Activated T-cell treated with anti-CD3 and anti-CD28 coated beads, Interleukin-2, amount 50 U/mL, for 48 hours (primary cell): ENCODE measurements at places on chromosomes 12 and 14.

DNA sequence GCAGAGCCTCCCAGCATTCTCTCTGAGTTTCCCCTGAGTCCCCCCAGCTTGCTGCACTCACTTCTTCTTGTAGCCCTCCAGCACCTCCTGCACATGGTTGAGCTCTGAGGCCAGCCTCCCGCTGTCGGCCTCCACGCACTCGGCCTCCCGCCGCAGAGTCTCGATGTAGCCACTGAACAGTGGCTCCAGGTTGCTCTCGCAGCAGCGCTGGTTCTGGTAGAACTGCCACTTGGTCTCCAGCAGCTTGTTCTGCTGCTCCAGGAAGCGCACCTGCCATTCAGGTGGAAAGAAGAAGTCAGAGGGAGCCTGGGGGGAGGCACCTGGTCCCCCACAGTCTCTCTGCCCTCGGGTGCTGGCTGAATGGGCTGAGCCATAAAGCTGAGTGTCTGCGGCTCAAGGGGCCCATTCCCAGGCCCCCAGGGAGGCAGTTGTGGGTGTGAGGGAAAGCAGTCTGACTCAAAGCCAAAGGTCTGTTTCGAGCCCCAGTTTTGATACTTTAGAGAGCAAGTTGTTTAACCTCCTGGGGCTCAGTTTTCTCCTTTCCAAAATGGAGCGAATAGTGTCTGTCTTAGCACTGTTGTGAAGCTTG, 2.3 kb downstream of the KRT85 start:
- no peak for DNase-seq

DNA sequence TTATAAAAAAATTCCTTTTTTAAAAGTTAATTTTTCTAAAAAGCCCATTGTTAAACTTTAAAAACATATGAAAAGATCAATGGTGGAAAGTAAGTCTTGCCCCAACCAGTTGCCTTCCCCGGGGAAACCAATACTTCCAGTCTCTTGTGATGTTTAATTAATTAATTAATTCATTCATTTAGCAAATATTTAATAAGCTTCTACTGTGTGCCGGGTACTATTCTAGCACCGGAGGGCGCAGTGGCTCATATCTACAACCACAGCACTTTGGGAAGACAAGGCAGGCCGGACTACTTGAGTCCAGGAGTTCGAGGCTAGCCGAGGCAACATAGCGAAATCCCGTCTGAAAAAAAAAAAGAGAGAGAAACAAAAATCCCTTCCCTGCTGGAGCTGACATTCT, 87.4 kb downstream of the HECTD4 start:
- DNase-seq, result no peak

DNA sequence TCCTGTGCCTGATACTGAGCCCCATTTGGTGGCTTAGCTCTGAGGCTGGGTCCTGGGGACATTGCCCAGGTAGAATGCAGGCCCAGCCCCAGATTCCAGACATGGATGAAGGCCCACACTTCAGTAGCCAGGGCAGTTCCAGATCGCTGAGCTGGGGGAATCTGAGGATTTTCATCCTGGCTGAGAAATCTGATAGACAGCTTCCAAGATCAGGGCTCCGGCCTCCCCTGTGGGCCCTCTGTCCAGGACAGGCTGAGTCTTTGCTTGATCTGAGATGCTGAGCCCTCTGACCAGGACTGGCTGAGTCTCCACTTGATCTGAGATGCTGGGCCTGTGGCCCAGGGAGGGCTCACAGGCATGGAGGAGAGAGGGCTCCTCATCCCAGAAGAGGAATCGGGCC, 3.3 kb upstream of the RASAL1 start:
- no peak for DNase-seq

- peak; percentile 69 for DNase-seq
These were observed 21.8 kb downstream of the VPS37B start for GRCh38 chr12:122874081-122874480.

DNA sequence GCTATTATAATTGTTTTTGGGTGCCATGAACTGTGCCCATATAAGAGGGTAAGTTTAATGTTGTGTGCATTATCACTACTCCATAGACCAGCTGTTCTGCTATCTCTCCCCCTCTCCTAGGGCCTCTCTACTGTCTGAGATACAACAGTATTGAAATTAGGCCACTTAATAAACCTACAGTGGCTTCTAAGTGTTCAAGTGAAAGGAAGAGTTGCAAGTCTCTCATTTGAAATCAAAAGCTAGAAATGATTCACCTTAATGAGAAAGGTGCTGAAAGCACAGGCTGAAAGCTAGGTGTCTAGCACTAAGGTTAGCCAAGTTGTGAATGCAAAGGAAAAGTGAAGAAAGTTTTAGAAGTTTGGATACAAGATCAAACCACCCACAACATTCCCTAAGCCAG, 168.0 kb downstream of the SLC16A7 start:
- no peak for DNase-seq

DNA sequence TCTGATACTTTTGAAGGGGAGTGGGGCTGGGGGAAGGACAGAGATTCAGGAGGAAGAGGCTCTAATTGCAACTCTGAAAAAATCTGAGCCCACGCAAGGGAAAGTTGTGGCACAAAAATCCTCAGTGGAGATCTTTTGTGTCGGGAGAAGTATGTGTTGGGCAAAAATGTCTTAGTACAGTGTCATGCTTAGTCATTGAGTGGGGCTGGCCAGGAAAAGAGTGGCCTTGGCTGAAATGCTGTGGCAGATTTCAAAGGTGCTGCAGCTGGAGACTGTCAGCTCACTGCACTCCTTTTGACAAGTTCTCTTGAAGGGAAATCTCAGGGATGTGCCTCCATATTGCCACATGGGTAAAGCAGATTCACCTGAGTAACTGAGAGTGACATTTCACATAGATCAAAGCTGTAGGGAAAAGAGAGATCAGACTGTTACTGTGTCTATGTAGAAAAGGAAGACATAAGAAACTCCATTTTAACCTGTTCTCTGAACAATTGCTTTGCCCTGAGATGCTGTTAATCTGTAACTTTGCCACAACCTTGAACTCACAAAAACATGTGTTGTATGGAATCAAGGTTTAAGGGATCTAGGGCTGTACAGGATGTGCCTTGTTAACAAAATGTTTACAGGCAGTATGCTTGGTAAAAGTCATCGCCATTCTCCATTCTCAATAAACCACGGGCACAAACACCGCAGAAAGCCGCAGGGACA, 36.0 kb upstream of the GLIPR1 start:
- DNase-seq, result no peak

GRCh38 chr12:95808146-95808545, 17.6 kb upstream of the NTN4 start:
- DNase-seq, result no peak

DNA sequence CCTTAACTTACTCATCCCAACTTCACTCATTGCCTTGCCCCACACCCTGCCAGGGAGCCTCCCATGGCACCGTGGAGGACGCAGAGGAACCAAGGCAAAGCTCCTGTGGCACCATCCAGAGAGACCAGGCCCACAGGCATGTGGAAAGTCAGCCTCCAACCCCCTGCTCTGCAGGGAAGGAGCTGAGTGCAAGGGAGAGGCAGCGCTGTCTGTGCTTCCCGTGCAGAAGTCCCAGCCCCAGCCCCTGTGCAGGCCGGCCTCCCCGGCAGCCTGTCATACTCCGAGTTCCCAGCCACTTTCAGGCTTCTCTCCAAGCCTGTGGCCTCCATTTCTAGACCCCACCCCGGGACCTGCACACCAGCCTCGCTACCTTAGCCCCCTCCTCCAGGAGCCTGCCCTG, 106.4 kb downstream of the SINHCAF start:
- DNase-seq, result no peak

GRCh38 chr12:113418213-113418879, 3.8 kb upstream of the SDSL start:
- DNase-seq, result no peak

DNA sequence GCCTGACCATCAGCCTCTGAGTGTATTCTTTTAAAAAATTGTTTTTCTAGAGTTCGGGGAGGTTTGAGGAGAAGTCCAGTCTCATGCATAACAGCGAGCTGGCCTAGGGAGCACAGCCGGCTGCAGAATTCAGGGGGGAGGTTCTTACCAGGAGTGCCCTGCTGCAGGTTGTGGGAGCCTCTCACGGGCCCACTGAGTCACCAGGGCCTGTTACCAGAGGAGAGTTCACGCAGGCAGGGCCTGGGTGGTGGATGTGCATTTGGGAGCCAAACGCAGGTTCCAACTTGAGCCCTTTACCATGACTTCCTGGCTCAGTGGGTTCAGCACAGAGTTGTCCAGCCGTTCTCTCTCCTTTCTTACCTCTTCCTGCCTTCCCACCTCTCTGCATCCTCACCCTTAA, 14.4 kb downstream of the CD9 start:
- DNase-seq, result no peak

DNA sequence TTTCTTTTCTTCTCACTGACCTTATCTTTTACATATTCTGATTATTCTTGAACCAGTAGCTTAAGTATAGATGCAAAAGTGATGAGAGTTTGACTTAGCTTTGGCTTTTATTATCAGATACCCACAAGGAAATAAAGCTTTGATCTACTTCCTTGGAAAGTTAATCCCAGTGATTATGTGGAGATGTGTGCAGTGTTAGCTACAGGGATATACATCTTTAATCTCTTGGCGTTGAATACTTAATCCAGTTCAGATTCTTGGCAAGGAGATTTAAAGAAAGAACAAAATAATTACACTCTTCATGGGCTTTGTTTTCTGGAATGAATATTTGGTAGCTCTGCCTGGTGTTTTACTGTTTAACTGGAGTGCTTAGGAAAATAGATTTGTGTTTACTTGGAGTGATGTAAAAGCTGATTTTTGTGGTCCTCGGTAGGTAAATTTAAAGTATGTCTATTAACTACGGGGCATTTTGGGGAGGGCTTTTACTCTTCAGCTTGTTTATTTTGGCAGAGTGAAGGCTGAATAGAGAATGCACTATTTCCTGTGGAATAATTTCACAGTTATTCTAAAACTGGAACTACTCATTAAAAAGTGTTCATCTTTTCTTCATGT, 150.1 kb upstream of the LRIG3 start:
- DNase-seq, result no peak
